Dermis microvascular lymphatic vessel endothelial cell (primary cell): ENCODE measurements at places on chromosomes 12 and 14. TPM values are rescaled to one million over a fixed set of nuclear protein-coding genes. Genes with fewer than 3 reads are reported as not detected.

PLBD1 gene
- total RNA-seq = 0.38 and 1.0 TPM in 2 replicates

MIP gene
- total RNA-seq = 0.26 and 0.51 TPM in 2 replicates

TAS2R46 gene
- 1.0 and 1.4 TPM in 2 replicates for total RNA-seq

NPAS3 gene
- 0.13 TPM in 2 replicates for total RNA-seq

FIGNL2 gene
- total RNA-seq = 0.39 and 1.3 TPM in 2 replicates

DNA sequence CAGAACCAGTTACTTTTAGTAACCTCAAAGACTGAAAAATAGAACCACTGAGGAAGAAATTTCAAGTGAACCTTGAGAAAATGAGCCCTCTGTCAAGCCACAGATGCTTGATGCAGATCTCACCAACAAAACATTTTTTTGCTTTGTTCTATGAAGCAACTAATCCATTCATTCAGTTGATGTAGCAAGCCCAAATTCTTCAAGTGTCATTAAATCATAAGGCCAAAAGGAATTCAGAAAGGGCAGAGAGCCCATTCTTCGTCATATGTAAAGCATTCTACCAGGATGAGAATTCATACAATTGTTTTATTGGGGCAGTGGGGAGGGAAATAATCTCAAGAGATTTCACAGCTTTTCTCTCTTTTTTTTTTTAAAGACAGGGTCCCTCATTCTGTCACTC, 218.0 kb upstream of the RGS6 start:
- DNase-seq = no peak

- no peak for DNase-seq
Observed at GRCh38 chr12:52229836-52230343, 3.2 kb upstream of the KRT7 start.

DNA sequence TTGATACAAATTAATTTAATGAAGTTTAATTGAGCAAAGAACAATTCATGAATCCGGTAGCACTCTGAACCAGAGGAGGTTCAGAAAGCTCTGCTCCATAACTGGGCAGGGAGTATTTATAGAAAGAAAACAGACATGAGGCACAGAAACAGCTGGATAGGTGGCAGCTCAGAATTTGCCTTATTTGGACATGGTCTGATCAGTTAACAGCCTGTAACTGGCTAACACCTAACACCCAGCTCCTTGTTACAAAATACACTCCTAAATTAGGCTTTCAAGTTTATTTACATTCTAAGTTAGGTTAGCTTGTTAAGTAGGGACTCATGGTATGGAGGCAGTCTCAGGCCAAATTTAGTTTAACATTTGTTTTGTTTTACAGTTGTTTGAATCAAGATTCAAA, 67.8 kb upstream of the TMCC3 start:
- DNase-seq = no peak

GRCh38 chr12:116484807-116485206, 74.4 kb upstream of the MAP1LC3B2 start:
- DNase-seq = peak; percentile 62

DNA sequence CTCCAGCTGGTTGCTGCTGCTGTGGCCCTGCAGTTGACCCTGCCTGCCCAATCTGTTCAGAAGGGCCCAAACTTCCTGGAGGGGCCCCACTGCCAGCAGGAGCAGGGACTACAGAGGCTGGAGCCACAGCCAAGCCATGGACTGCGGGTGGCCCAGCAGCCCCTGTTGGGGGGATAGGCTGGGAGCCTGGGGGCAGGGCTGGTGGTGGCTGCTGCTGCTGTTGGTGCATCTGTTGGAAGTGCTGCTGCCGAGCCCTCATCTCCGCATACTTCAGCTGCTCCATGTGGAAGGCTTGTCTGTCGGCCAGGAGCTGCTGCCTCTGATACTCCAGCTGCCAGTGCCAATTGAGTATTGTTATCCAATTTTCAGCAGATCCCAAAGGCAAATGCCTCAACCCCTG, 7.2 kb downstream of the MYL6 start:
- no peak for DNase-seq

DNA sequence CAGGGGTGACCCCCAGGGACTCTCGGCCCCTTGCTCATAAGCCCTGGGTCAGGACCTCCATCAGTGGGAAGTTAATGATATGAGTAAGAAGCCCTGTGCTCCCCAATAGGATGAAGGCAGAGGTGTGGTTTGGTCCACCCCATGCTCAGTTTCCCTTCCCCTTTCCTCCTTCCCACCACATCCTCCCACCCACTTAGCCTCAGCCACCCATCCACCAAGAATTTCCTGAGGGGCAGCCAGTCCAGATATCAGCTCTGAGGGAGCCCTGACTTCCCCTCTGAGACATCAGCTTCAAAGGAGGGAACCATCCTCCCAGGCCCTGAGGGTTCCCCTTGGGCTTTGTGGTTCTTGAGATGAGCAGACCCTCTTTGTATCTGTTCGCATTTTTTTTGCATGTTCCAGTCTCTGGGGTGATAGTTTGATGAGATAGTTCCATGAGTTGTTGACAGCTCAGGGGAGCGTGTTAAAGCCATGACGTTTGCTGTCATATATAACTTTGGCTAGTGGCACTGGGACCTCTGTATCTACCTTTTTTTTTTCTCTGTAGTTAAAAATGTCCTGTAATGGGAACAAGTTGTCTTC, 71.2 kb downstream of the LGMN start:
- no peak for DNase-seq
